ENCODE measurements at places on chromosomes 2 and 18. TPM values are rescaled to one million over a fixed set of nuclear protein-coding genes. Genes with fewer than 3 reads are reported as not detected.

Gene DOK6
- 0.13 TPM for polyA plus RNA-seq

Gene CRACDL
- polyA plus RNA-seq, result 3.6 TPM

Gene GATA6
- polyA plus RNA-seq, result 21.4 TPM

Gene PCARE
- 0.07 TPM for polyA plus RNA-seq

Gene ZNF804A
- polyA plus RNA-seq, result 0.06 TPM

Gene DCC
- polyA plus RNA-seq, result 0.13 TPM

Gene IL36RN
- polyA plus RNA-seq, result not detected

Gene MYO5B
- 8.2 TPM for polyA plus RNA-seq

Gene STARD6
- not detected for polyA plus RNA-seq

Gene ZNF396
- polyA plus RNA-seq, result 0.61 TPM

Gene CMPK2
- polyA plus RNA-seq, result 4.2 TPM

Gene DSG2
- polyA plus RNA-seq, result 17.7 TPM

Gene PKDCC
- 218 TPM for polyA plus RNA-seq

Gene KLHL29
- 10.2 TPM for polyA plus RNA-seq

Gene AKAIN1
- polyA plus RNA-seq, result not detected

Gene SERPINB4
- polyA plus RNA-seq, result not detected

Gene TDRD15
- not detected for polyA plus RNA-seq

Gene SRD5A2
- polyA plus RNA-seq, result under 0.01 TPM
